ENCODE measurements at places on chromosomes 12 and 14.

DNA sequence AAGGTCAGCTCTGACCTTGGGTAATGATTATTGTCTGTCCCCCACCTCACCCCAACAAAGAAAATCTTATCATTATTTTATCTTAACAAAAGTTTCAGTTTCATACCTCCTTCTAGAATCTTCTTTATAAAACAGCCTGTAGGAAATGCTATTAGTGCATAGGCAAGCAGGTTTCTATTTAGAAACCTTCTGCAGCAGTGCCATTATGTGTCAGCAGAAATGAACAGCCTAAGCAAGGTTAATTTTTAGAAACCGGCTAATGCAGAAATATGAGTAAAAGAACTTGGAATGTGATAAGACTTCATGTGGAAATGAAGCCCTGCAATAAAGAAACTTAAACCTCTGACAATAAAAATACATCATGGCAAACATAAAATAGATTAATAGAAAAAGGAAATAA is 814.4 kb downstream of the FSCB start:
- no peaks in the 10 kb centered on the region for H3K27me3 ChIP-seq
- no peaks in the 10 kb centered on the region for H3K36me3 ChIP-seq
- H3K4me3 ChIP-seq = no peak overlapping the region
- DNase-seq = no peak
- no peak overlapping the region for H3K27ac ChIP-seq

DNA sequence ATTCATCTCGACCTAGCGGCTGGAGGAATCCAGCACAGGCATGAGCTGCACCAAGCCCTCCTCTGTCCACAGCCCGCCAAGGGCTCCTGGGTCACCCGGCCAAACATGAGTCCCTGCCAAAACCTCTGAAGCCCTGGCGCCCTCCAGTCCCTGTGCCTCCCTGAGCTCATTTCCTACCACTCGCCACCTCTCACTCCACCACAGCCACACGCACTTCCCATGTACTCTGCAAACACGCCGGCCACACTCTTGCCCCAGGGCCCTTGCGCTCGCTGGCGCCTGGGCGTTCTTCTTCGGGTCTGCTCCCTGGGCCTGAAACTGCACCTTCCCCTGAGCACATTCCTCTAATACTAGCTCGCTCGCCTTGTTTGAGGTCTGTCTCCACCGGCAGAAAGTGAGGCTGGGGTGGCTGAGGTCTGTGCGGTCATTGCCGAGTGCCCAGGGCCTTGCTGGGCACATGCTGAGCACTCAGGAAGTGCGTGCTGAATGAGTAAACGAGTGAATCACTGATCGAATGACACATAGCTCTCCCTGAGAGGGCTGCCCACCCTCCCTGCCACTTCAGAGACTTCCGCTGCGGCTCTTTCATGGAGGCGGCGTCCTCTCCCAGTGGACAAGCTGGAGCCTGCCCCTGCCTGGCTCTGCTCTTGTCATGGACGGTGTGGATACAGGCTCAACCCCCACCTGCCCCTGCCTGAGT is 33.7 kb upstream of the DLK1 start:
- H3K4me3 ChIP-seq = no peak overlapping the region
- no peak for DNase-seq
- H3K27ac ChIP-seq = no peak overlapping the region
- no peaks in the 10 kb centered on the region for H3K4me1 ChIP-seq
- H3K36me3 ChIP-seq = no peaks in the 10 kb centered on the region

DNA sequence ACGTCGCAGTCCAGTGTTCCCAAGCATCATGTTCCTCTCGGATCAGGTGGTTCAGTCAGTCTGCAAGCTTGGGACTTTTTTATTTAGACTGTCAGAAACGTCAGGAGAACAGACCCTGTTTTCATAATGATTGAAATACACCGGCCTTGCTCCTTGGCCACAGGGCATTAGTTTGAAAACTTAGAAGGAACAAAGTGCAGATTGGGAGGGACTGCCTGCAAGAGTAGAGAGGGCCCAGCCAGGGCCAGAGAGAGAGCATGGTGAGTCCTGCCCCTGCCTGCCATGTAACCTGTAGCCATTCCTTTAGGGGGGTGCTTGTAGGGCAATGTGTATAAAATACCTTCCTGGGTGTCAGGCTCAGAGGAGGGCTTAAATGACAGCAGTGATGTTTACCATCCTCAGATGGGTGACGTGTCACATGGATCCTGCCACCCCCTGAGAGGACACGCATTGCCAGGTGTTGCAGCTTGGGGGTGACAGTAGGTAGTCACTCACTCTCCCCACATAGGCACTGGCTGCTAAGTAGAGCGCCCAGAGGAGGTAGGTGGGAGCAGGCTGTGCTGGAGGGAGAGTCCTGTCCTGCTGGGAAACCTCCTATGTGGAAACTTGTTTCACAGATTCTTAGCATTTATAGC is 45.7 kb downstream of the MMAB start:
- no peak for DNase-seq
- no peaks in the 10 kb centered on the region for H3K4me1 ChIP-seq
- H3K36me3 ChIP-seq = no peaks in the 10 kb centered on the region
- H3K27ac ChIP-seq = no peak overlapping the region
- H3K27me3 ChIP-seq = no peaks in the 10 kb centered on the region

DNA sequence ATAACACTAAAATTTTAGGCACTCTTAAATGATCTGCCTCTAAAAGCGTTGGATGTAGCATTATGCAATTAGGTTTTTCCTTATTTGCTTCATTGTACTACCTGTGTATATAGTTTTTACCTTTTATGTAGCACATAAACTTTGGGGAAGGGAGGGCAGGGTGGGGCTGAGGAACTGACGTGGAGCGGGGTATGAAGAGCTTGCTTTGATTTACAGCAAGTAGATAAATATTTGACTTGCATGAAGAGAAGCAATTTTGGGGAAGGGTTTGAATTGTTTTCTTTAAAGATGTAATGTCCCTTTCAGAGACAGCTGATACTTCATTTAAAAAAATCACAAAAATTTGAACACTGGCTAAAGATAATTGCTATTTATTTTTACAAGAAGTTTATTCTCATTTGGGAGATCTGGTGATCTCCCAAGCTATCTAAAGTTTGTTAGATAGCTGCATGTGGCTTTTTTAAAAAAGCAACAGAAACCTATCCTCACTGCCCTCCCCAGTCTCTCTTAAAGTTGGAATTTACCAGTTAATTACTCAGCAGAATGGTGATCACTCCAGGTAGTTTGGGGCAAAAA is 4.1 kb downstream of the CDKN1B start:
- DNase-seq = no peak
- no peaks in the 10 kb centered on the region for H3K27me3 ChIP-seq
- H3K4me1 ChIP-seq = peaks cover 22% of the 10 kb centered on the region
- peak overlapping the region; percentile 94 for H3K4me3 ChIP-seq

- no peaks in the 10 kb centered on the region for H3K36me3 ChIP-seq
- H3K4me3 ChIP-seq = no peak overlapping the region
- no peaks in the 10 kb centered on the region for H3K4me1 ChIP-seq
- no peak overlapping the region for H3K27ac ChIP-seq
- no peaks in the 10 kb centered on the region for H3K27me3 ChIP-seq
- DNase-seq = no peak
Observed at GRCh38 chr14:88242446-88242845, 80.6 kb downstream of the KCNK10 start.

DNA sequence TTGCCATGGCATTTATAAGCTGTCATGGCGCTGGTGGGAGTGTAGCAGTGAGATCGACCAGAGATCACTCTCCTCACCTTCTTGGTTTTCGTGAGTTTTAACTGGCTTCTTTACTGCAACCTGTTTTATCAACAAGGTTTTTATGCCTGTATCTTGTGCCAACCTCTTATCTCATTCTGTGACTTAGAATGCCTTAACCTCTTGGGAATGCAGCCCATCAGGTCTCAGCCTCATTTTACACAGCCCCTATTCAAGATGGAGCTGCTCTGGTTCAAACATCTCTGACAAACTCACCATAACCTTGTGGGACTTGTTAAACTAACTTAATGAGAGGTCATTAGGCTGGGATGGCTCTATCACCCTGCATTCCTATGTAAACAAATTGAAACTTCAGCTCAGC is 151.3 kb downstream of the CAND1 start:
- H3K36me3 ChIP-seq = no peaks in the 10 kb centered on the region
- H3K4me1 ChIP-seq = no peaks in the 10 kb centered on the region
- no peak for DNase-seq
- H3K4me3 ChIP-seq = no peak overlapping the region

- no peaks in the 10 kb centered on the region for H3K4me1 ChIP-seq
- H3K27me3 ChIP-seq = no peaks in the 10 kb centered on the region
- DNase-seq = no peak
Observed at GRCh38 chr12:59927032-59927431, 331.2 kb downstream of the SLC16A7 start.

DNA sequence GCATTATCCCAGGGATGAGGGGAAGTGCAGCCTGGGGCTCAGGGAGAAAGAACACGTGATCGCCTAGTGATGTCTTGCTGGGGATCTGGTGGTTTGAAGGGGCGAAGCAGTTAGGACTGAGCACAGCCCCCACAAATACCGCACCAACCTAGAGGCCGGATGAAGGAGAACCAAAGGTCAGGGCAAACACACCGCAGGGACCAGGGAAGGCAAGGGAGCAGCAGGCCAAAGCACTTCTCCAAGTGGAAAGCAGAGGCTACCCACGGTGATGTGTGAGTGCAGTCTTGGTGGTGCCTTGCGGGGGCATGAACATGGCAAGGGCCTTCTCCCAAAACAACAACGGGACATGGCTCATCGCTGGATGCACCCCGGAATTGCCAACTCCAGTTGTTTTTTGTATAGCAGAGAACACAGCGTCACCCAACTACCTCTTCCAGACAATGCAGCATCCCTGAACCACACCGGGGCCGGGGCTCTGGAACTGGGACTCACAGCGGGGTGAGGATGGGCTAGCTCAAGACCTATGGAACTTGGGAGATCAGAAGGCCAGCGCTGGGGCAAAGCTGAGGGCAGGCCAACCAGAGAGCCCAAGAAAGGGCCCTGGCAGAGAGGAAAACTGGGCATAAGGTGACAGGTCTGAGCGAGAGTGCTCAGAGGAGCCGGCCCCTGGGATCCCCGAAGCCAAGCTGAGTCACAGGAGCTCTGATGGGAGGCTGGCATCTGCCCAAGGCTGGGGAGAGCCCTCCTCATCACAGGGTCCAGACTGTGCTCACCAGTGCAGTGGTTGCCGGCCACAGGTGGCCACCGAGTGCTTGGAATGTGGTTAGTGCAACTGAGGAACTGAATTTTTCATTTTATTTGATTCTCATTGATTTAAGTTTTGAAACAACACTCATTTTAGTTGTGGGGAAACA is 11.1 kb downstream of the GALNT16 start:
- no peaks in the 10 kb centered on the region for H3K36me3 ChIP-seq
- H3K27me3 ChIP-seq = no peaks in the 10 kb centered on the region
- no peak overlapping the region for H3K27ac ChIP-seq
- H3K4me3 ChIP-seq = no peak overlapping the region

DNA sequence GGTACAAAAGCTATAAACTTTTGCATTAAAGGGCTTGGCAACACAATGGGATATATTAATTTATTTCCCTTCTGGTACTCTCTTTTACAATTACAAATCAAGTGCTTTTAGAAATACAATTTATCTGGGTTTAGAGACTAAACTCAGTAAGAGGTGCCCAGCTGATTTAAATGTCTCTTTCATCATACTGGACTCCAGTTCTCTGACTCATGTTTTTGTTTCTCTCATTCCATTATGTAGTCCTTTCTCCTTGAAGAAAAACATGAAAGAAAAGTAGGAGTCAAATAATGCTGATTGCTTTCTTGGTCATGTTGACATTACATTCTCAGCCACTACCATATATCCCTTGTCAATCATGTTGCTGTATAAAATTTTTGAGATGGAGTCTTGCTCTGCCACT is 36.3 kb upstream of the CFL2 start:
- H3K4me3 ChIP-seq = no peak overlapping the region
- no peak for DNase-seq
- H3K27ac ChIP-seq = no peak overlapping the region
- H3K36me3 ChIP-seq = no peaks in the 10 kb centered on the region
